CD14-positive monocyte (primary cell): ENCODE measurements at places on chromosomes 5 and 9.
A peak's percentile ranks its signal among the peaks of the same experiment; 100 is the strongest.

DNA sequence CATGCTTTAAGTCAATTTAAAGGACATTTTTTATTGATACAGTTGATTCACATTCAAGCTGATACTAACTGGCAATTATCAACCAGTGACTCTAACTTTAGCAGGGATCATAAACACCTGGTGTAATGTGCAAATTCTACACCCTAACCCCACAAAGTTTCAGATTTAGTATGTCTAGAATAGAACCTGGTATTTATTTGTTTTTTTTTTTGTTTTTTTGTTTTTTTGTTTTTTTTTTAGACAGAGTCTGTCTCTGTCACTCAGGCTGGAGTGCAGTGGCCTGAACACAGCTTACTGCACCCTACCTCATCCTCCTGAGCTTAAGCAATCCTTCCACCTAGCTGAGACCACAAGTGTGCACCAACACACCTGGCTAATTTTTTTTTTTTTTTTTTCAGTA, 311.2 kb upstream of the SEMA6A start:
- H3K36me3 ChIP-seq, result no peaks in the 10 kb centered on the region
- H3K4me3 ChIP-seq, result no peak overlapping the region
- H3K4me1 ChIP-seq, result no peaks in the 10 kb centered on the region
- H3K27ac ChIP-seq, result no peak overlapping the region

DNA sequence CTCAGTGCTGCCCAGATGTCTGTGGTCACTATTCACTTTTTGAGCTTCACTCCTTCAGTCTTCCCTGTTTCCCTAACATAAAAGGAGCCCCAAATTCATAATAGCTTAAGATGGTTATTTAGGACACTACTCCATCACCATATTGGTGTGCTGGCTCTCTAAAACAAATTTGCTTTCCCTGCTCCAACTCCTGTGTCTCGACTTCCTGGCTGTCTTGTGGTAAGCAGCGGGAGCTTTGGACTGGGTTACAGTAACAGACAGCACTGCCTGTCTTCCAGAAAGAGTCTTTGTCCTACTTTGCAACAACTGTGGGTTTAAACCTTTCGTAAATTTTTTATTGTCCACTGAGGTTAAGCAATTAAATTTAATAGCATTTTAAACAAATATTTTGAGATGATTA, 389.4 kb downstream of the CDH9 start:
- H3K27ac ChIP-seq, result no peak overlapping the region
- no peak for DNase-seq
- H3K36me3 ChIP-seq, result no peaks in the 10 kb centered on the region
- H3K4me1 ChIP-seq, result no peaks in the 10 kb centered on the region
- no peaks in the 10 kb centered on the region for H3K27me3 ChIP-seq

GRCh38 chr5:52947851-52948250, 41.3 kb upstream of the ITGA2 start:
- no peaks in the 10 kb centered on the region for H3K4me1 ChIP-seq
- H3K4me3 ChIP-seq, result no peak overlapping the region
- no peaks in the 10 kb centered on the region for H3K27me3 ChIP-seq
- no peaks in the 10 kb centered on the region for H3K36me3 ChIP-seq
- H3K27ac ChIP-seq, result no peak overlapping the region
- no peak for DNase-seq

GRCh38 chr5:83368319-83368718, 103.2 kb upstream of the VCAN start:
- no peaks in the 10 kb centered on the region for H3K27me3 ChIP-seq
- H3K27ac ChIP-seq, result peak overlapping the region; percentile 93
- peak; percentile 98 for DNase-seq
- H3K4me1 ChIP-seq, result peaks cover 71% of the 10 kb centered on the region
- no peaks in the 10 kb centered on the region for H3K36me3 ChIP-seq

- no peaks in the 10 kb centered on the region for H3K27me3 ChIP-seq
- H3K4me3 ChIP-seq, result no peak overlapping the region
Measured at GRCh38 chr5:61048534-61048933, 103.5 kb downstream of the NDUFAF2 start.

DNA sequence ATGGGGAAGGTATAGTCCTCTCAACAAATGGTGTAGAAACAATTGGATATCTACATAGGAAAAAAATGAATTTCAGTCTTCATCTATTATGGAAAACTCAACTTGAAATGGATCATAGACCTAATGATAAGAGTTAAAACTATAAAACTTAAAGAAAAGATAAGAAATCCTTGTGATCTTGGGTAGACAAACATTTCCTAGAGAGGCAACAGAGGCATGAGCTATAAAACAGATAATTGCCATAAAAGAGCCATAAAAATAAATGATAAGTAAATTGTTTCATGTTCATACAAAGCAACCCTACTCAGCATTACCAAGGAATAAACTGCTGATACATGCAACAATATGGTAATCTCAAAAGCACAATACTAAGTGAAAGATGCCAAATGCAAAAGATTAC, 76.2 kb downstream of the SNX18 start:
- no peaks in the 10 kb centered on the region for H3K36me3 ChIP-seq
- no peak for DNase-seq
- no peak overlapping the region for H3K27ac ChIP-seq
- H3K4me3 ChIP-seq, result no peak overlapping the region
- H3K27me3 ChIP-seq, result no peaks in the 10 kb centered on the region
